NCI-H226 (cell line): ENCODE measurements at places on chromosomes 1 and 21.

GRCh38 chr1:40344597-40344996 lies 27.5 kb upstream of the COL9A2 start:
- DNase-seq = no peak

GRCh38 chr1:17197696-17198095 lies 7.2 kb upstream of the PADI1 start:
- no peak for DNase-seq

GRCh38 chr21:27571706-27572105 lies 604.8 kb upstream of the ADAMTS5 start:
- peak; percentile 86 for DNase-seq

DNA sequence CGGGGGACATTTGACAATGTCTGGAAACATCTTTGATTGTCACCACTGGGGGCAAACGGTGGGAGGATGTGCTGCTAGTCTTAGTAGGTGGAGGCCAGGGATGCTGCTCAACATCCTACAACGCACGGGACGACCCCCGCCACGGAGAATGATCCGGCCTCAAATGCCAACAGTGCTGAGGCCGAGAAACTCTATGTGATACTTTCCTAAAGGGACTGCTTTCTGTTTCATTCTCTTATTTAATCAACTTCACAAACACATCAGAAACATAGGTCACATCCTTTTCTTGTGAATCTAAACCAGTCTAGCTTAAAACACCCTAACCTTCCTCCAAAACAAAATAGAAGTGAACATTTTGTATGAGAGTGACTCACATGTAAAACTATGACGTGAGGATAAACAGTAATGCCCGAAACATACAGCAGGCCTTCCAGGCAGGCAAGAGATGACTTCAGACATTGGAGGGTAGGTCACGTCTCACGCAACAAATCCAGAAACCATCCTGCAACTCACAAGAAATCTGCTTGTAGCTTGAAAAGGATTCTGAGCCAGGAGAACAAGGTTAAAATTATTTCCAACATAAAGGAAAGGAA lies 37.2 kb upstream of the ETS2 start:
- DNase-seq = peak; percentile 60

- no peak for DNase-seq
These were observed 45.6 kb downstream of the COL18A1 start for GRCh38 chr21:45450423-45451090.

GRCh38 chr1:96808191-96808590 lies 86.6 kb downstream of the PTBP2 start:
- DNase-seq = no peak

DNA sequence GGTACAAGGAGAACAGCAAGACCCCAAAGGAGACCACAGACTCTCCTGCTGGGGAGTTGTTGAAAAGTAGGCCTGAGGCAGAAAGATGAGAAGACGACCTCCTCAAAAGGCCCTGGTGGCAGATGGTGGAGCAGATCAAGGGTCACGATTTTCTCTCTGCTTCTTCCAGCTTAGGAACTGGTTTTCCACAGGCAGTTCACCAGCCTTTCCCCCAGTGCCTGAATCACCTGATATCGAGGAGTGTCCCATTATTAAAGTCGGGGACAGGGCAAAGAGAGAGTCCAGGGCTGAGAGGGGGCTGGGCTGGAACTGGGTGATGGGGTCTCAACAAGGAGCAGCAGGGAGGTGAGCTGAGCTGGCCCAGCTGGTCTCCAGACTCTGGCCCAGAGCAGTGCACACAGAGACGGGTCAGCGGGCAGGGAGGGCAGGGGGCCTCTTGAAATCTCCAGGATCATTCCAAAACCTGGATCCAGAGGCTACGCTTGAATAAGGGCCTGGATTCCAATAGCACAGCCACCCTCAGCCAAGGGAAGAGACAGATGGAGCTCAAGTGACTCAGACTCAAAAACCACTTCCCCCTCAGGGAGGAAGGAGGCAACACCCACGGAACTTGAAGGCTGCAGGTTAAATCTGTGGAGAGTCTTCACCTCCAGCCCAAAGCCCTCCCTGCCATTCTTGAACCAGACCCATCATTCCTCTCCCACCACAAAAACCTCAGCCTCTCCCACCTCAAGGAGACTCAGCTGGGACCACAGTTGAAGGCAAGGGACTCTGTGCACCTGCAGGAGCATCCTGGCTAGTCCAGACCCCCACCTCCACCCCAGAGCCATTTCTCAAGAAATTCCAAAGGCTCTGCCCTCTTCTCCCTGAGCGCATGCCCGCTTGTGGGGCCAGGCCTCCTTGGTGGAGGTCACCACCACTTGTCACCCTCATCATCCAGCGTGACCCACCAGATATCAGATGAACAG lies at the start of gene S100A5:
Gene S100A5, minus strand, starts transcription at position 541 of the 968 bp plus-strand sequence. CDS start 743 bp downstream, outside the sequence.
- peak; percentile 78 for DNase-seq
